Pancreas (tissue), 10 donors: ENCODE measurements at places on chromosomes 16 and 17. TPM values are rescaled to one million over a fixed set of nuclear protein-coding genes. Genes with fewer than 3 reads are reported as not detected.

- no peak for DNase-seq
Measured at GRCh38 chr16:938136-938535, 32.6 kb downstream of the LMF1 start.

DNA sequence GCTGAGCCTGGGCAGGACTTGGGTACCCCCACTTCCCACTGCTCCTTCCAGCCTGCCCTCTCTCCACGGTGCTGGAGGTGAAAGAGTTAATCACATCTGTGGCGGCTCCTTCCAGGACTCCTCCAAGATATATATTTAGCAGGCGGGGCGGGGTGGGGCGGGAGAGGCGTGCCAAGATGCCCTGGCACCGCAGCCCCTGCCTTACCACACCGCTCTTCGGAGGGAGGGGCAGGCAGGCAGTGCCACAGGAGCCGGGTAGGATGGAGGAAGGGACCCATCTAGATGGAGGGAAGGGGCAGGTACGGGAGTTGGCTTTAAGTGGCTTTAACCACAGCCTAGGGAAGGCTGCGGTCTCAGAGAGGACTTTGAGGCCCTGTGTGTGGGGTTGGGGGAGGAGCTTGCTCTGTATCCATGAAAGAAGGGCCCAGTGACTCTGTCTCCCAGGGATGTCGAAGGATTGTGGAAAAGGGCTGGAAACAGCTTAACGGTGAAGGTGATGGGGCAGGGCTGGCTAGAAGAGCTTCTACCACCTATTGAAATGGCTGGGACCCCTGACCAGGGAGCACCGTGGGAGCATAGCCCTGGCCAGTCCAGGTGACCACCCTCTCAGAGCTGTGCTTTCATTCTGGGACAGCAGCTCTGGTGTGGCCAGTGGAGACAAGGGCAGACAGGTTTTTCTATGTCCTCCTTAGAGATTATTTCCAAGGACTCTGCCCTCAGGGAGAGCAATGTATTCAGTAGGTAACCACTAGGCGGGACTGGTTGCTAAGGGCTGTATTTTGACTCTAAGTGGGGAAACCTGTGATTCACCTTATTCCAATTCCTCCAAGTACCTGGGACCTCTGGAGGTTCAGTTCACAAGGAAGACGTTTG lies 13.0 kb downstream of the GPR142 start:
- no peak for DNase-seq

DNA sequence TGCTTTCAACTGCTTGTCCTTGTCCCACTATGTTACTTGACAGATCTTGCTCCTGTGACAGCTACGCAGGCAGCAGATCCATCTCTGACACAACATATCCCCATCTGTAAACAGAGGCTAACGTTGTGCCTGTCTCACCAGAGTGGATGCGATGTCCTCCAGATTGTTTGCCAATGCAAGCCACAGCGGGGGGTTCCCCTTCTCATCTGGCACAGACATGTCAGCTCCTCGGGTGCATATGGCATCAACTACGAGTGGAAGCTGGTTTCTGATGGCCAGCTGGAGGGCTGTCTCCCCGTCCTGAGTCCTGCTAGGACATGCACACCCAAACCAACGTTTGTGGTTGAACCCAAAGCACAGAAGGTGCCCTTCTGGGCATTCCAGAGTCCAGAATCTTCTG lies 39.0 kb downstream of the CYB5D2 start:
- DNase-seq = no peak

- peak; percentile 41 for DNase-seq
Measured at GRCh38 chr16:87648236-87648635, 45.9 kb downstream of the JPH3 start.

DNA sequence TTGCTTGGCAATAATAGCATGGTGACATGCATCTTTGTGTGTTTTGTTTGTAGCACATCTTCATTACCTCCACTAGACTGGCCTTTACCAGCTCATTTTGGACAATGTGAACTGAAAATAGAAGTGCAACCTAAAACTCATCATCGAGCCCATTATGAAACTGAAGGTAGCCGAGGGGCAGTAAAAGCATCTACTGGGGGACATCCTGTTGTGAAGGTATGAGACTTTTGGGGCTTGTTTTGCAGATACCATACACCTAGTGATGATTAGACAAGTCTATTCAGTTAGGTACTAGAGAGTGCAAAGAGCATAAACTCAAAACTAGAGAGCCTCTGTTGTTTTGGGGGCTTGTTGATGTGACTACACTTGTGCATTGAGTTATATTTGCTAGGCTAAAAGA lies 41.2 kb downstream of the NFATC3 start:
- no peak for DNase-seq

DNA sequence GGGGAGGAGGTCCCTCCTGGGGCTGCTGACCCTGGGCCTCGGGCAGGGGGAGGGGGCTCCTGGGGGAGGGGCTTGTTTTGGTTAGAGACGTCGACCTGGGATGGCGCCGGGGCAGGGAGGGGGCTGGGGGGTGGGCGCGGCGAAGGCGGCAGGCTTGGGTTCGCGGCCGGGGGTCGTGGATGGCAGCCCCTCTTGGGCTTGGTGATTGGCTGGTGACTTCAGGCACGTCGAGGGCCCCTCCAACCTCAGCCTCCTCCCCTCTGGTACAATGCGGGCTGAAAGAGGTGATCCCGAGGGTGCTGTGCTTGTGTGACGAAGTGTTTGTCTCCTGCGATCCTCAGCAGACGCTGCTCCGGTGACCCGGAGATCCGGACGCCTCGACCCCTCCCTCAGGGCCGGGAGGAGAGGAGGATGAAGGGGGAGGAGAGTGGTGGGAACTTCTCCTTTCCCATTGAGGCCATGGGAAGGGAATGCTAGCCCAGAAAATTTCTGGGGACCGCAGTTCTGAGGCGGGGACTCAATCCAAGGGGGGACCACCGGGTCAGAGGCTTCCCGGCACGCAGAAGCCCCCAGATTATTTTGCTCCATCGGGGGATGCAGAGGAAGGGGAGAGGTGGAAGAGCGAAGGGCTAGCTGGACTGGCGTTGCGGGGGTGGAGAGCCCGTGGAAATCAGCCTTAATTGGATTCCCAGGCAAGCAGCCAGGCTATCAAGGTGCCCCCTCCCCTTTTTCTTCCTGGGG lies 43.9 kb downstream of the RAI1 start:
- no peak for DNase-seq

GRCh38 chr17:67619555-67619954 lies 98.2 kb upstream of the NOL11 start:
- no peak for DNase-seq

The NPIPA3 gene
- total RNA-seq = 0.70 TPM

The KRTAP4-6 gene
- total RNA-seq = not detected

The KCNJ2 gene
- total RNA-seq = 0.32 TPM

The KCNG4 gene
- not detected for total RNA-seq

The CHST4 gene
- 3.0 TPM for total RNA-seq

The RNF43 gene
- total RNA-seq = 4.9 TPM

The ACSM2A gene
- not detected for total RNA-seq

The NOD2 gene
- 0.08 TPM for total RNA-seq
